NT2/D1 (cell line): ENCODE measurements at places on chromosomes 12 and 14.

GRCh38 chr12:29223956-29224543 is 75.0 kb downstream of the FAR2 start:
- DNase-seq, result no peak

- no peak for DNase-seq
Observed at GRCh38 chr12:53755893-53756292, 4.1 kb upstream of the CISTR start.

DNA sequence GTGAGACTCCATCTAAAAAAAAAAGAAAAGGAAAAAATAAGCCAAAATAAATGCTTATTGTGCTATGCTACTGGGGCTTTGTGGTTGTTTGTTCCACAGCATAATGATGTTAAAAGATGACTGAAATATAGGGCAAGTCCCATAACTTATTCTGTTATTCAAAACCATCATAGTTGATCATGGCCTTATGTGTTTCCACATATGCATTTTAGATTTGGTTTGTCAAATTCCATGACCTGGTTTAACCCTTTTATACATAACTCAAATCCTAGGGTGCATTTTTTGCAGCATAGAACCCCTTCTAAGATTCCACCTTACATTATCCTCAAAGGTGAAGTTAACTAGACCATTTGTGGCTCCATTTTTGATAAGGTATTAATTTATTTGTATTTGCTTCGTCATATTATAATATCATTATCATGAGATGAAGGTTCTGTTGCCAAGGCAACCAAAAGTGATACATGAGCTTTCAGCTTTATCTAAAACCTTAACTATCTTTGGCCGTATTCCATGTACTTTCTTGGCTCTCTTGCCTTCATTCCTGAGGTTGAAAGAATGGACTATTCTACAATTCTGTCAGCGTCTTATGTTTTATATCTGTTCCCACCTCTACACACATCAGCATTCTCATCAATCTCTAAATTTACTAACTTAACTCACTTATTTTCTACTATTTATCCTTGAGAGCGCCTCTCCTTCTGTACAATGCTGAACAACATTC is 138.7 kb upstream of the DYRK2 start:
- DNase-seq, result no peak

DNA sequence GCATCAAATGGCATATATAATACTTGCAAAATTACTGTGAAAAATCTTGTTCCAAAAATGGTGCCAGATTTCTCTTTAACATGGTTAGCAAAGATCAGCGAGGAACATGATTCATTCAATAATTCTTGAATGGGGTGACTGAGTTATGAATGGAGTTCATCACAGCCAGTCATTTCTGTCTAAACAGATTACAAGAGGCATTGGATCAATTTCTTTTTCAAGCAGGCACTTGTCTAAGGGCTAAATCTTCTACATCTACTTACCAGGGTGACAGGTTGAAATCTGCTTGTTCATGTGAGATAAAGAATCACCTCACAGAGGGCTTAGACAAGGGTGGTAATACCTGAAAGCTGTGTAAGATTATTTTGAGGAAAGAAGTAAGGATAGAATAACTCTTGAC is 247.7 kb downstream of the ATP23 start:
- no peak for DNase-seq

DNA sequence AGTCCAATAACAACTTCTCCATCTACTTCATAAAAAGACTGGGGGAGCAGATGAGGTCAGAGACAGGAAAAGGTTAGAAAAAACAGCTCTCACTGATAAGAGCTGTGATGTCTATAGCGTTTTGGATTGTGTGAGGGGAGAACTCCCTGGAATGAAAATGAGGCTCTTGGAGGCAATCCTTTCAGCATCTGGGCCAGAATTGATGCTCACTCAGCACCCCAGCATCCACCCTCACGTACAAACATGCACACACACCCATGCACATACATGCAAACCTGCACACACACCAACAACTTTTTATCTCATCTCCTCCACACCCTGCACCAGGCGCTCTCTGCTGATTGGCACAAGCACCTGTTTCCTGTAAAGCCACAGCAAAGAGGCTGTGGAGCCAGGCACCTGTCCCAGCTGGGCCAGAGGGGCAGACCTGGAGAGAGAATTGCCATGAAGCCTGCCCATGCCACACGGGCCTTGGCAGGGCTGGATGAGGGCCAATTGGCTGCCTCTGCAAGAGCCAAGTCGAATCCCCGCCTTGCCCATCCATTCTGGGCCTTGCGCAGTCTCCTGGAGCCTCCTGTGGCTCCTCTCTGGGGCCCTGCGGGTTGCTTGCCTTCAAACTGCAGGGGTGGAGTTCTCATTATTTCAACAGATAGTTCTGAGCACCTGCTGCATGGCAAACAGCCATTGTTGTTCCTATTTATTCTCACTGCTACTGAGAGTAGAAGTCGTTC is 53.1 kb downstream of the SYNE3 start:
- DNase-seq, result no peak

GRCh38 chr14:80150301-80150700 is 61.0 kb downstream of the DIO2 start:
- DNase-seq, result no peak

- no peak for DNase-seq
Observed at GRCh38 chr14:95601650-95602049, 66.8 kb downstream of the GLRX5 start.

DNA sequence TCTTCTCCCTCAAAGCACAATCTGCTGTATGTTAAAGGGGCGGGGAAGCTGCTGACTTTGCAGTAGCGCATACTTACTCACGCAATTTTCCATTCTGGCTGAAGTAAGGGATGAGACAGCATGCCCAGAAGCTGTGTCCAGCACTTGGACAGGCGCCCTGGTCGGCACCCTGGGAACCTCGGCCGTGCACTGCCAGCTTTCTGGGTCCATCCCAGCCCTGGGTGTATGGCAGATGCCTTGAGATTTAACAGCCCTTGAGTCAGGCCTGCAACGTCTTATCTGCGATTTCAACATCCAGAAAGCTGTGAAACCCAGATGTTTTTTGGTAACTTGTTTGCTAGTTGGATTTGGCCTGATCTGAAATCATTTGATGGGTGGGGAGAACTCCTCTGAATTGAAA is 16.1 kb downstream of the EML1 start:
- no peak for DNase-seq

- no peak for DNase-seq
Observed at GRCh38 chr12:39301422-39301821, 141.5 kb downstream of the KIF21A start.

GRCh38 chr14:70018230-70018629 is 139.0 kb downstream of the SMOC1 start:
- DNase-seq, result no peak

DNA sequence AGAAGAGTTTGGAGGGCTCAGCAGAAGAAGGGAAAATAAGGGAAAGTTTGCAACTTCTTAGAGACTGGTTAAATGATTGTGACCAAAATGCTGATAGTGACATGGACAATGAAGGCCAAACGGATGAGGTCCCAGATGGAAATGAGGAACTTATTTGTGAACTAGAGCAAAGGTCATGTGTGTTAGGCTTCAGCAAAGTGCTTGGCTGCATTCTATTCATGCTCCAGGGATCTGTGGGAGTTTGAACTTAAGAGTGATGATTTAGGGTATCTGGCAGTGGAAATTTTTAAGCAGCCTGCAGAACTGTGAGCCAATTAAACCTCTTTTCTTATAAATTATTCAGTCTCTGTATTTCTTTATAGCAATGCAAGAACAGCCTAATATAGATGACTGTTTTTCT is 88.9 kb upstream of the ARHGAP5 start:
- no peak for DNase-seq

DNA sequence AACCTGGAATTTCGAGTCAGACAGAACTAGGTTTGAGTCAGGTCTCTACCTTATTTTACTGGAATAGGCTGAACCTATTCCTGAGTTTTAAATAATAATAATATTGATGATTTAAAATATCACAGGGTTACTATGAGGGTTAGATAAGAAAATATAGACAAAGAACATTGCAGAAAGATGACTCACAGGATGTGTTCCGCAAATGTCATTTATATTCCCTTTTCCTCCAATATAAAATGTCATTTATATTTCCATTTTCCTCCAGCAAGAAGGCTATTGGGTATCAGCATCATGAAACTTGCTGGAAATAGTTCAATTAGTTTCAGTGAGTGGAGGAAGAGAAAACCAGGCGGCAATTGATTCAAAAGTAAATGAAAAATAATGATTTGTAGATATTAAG is 163.9 kb upstream of the RASSF8 start:
- DNase-seq, result no peak

DNA sequence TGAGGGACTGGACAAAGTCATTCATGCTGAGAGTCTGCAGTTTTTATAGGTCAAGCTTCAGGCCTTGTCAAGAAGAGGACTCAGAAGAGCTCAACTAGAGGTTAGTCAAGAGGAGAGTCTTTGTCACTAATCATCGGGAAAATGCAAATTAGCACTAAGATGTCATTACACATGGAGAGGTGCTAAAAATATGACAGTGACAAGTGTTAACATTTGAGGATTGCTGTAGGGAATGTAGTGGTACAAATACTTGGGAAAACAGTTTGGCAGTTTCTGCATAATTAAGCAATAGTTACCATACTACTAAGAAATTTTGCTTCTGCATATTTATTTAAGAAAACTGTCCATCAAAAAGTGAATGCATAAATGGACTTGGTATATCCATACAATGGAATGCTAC is 60.9 kb upstream of the CSRP2 start:
- DNase-seq, result no peak

- DNase-seq, result no peak
Observed at GRCh38 chr12:24795699-24796347, 153.1 kb downstream of the BCAT1 start.
